ENCODE measurements at places on chromosomes 1 and 21.

DNA sequence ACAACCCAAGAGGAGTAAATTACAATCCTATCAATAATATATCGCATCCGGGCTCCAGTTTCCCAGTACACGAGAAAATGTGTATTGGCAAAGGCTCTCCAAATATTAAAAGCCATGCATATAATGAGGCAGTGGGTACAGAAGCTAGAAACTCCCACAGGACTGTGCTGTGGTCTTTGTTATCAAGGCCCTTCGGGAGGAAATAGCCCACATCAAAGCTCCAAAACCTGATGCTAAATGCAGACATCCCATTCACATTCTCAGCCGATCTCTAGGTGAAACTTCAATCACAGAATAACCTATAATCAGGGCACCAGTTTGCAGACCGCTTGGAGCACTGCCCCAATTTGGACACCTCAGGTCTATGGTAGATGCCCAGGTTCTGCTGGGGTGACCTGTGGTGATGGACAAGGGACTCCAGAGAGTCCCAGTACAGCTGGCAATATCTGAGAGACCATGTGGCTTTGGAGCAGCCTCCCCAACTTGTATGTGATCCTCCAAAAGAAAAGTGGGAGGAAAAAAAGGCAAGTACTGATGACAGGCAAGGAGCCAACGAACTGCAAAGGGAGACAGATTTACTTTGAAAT lies 148.8 kb upstream of the CAMK1G start:
- peak; percentile 21 for DNase-seq

- DNase-seq, result no peak
Observed at GRCh38 chr1:176205332-176205914, 1.7 kb downstream of the COP1 start.

GRCh38 chr1:77857552-77857951 lies 30.9 kb upstream of the NEXN start:
- no peak for DNase-seq

DNA sequence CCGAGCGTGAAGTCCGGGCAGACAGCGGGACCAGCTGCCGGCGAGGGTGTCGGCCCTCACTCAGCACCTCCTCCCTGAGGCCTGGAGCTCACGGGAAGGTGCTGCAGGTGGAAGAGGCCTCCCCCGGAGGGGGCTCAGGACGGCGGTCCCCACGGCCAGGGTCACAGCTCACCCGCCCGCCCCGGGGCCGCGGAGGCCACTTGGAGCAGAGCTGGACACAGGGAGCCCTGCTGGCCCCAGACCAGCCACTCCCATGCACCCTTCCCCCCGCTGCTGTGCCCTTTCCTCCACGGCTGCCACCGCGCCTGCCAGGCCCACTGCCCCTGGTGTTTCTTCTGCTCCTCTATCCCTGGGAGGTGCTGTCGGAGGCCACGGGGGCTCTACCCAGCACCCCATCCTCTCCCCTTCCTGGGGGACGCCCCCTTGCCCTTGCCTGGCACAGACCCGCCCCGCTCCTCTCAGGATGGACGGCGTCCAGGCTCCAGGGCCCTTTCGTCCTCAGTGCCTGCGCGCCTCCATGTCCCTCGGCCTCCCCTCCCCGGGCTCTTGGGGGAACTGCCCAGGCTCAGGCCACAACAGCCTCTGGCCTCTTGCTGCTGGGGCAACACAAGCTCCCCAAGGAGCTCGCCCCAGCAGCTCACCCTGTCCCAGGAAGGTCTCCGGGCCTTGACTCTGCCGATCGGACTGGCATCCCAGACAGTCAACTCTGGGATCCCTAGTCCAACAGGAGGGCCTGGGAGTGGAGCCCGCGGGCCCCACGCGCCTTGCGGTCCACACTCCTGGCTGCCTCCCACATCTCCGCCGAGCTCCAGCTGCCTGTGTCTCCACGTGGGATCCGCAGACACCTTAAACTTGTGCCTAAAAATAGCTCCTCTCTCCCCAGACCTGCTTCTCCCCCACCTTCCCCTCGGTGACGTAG lies 4.1 kb downstream of the TMEM240 start:
- no peak for DNase-seq

DNA sequence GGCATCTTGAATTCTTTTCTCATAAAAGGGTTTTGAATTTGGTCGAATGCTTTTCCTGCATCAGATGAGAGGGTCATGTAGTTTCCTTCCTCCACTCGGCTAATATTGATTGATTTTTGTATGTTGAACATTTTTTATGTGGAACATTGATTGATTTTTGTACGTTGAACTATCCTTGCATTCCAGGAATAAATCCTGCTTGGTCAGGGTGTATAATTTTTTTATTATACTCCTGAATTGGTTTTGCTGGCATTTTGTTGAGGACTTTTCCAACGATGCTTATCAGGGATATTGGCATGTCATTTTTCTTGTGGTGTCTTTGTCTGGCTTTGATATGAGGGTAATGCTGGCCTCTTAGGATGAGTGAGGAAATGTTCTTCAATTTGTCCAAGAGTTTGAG lies 8.5 kb downstream of the TMEM240 start:
- DNase-seq, result no peak

DNA sequence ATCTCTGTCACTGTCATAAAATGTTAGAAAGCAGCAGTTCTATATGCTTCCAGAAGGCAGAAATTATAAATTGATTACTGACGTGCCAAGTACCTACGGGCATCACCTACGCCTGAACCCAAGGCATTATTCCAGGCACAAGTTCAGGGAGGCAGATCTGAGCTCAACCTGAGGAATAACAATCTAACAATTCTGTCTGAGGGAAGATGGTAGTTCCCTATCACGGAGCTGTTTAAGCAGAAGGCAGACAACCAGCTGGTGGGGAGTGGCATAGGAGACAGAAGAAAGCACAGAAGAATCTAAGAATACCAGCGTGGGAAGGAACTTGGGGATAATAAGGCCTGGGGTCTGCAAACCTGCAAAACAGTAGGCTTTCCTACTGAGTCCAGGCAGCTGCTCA lies 40.4 kb downstream of the SLC9A1 start:
- no peak for DNase-seq

DNA sequence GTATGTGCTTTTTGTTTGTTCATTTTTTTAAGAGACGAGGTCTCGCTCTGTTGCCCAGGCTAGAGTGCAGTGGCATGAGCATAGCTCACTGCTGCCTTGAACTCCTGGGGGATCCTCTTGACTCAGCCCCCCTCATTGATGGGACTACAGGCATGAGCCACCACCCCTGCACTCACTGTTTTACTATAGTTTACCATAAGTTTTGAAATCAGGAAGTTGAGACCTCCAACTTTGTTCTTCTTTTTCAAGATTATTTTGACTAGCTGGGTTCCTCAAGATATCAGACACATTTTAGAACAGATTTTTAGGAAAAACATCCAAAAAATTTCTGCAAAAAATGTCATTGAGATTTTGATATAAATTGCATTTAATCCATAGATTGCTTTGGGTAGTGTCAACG lies 120.4 kb upstream of the FGGY start:
- DNase-seq, result no peak

- no peak for DNase-seq
Observed at GRCh38 chr1:53049574-53049967, 12.4 kb upstream of the PODN start.

DNA sequence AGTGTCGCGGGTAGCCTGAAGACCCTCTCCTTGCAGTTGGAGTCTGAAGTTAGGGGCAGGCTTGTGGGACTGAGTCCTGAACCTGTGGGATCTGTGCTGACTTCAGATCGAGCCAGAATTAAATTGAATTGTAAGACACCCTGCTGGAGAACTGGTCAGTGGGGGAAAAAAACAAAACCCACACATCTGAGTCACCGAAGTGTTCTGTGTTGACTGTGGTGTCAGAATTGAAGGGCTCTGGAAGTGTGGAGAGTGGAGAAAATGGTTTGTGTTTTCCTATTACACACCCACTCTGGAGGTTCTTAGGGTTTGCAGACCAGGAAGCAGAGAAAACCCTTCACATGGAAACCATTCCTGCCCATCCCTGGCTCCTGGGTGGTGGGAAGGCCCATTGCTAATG lies 209.5 kb upstream of the GALNT2 start:
- DNase-seq, result no peak

DNA sequence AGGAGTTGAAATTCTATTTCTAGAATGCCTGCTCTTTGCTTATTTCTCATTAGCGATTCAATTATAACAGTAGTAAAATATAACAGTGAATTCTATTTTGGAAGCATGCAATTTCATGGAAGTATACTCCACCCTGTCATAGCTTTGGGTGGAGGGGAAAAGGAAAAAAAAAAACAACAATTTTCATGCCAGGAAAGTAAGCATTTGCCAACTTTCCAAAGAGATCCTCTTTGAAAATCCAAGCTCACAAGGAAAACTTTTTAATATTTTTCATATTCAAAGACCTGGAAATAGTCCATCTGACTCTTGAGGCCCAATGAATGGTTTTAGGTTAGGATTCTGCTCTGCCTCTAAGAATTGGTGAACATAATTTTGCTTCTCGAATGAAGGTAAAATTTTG lies 134.5 kb downstream of the PTPN14 start:
- DNase-seq, result no peak

DNA sequence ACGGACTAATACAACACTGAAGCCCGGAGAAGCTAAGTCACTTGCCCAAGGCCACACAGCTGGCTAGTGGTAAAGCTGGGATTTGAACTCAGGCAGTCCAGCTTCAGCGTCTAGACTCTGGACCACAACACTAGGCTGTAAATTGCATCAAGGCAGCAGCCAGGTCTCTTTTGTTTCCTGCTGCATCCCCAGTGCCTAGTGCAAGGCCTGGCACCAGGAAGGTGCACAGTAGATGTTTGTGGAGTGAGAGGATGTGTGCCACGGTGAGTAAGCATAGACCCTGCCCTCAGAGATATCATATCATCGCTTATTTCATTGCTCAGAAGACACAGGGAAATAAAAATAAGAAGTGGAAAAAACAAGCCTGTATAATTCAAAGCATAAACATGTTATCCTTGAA lies 40.9 kb downstream of the IGSF21 start:
- no peak for DNase-seq

GRCh38 chr1:61090546-61091202 lies 8.3 kb downstream of the NFIA start:
- peak; percentile 75 for DNase-seq

DNA sequence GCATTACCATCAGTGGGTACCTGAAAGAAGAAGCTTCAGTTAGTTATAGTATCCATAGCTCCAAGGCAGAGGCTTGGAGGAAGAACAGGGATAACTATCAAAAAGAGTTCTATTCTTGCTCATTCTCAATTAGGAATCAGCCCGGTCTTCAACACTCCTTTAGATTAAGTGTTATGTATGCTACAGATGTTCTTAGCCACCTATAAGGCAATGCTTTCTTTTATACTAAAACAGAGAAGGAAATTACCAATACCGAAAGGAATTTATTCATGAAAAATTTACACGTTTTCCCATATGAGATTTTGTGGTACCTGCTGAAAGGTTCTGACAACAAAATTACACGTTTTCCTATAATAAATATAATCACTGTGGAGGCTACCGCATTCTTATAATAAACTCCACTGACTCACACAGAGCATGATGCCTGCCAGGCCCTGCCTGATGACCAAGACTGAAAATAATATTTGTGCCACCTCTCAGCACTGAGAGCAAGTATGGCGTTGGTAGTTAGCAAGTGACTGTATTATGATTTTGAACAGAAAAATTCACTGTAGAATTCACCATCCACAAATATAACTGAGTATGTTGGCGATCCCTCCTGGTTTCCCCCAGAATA lies 58.3 kb downstream of the APP start:
- no peak for DNase-seq

GRCh38 chr1:48735796-48736195 lies 40.9 kb downstream of the BEND5 start:
- DNase-seq, result no peak

- DNase-seq, result no peak
Observed at GRCh38 chr1:188822248-188822647, 1655.4 kb downstream of the BRINP3 start.

DNA sequence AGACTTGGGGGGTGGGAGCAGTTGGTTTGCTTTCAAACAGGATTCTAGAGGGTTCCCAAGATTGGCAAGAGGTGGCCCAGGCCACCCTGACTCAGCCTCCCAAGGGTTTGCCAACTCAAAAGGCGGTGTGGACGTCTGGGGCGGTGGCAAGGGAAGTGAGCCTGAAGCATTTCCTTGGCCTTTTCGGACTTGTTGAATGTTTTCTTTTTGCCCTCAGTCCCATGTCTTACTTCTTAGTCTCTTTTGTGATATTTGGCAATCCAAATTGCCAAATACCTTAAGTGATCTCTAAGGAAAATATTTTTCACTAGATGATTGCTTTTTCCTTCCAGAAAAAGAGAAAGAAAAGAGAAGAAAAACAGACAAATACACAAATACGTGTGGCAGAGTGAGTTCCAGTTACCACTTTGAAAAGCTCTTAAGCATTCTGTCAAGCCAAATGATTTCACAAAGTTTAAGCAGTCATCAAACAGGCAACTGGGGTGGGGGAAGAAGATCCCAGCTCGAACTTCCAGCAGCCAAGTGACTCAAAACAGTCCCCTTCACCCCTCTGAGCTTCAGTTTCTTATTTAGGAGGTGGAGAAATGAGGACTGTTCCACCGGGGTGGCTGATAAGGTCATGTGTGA lies 374.6 kb upstream of the USP24 start:
- no peak for DNase-seq

DNA sequence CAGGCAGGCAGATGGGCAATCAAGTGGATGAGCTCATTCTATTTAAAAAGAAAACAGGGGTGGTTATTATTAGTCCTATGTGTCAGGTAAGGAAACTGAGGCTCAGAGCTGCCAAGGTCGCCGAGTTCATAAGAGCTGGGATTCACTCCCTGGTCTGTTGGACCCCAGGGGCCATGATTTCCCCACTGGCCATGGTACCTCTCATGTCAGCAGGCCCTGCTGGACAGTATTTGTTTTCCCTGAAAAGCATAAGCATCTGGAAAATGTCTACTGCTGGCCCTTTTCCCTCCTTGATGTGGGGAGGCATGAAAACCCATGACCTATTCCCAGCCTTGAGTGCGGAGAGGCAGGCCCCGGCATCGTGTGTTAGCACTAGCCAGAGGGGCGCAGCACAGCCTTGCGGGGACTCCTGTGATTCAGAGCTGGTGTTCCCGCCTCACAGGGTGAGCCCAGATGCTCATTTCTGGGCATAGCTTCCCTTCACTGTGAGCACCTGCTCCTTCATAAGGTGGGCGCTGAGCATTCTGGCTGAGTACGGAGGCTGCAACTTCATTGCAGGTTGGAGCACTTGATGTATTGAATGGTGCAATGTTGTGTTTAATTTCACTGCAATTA lies 617.5 kb downstream of the PTPRU start:
- DNase-seq, result no peak

DNA sequence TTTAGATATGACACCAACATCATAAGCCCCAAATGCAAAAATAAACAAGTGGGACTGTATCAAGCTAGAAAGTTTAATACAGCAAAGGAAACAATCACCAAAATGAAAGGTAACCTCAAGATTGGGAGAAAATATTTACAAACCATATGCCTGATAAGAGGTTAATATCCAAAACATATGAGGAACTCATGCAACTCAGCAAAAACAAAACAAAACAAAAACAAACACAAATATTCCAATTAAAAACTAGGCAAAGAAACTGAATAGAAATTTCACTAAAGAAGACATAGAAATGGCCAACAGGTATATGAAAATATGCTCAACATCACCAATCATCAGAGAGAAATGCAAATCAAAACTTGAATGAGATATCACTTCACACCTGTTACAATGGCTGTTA lies 116.5 kb upstream of the ATP1B1 start:
- no peak for DNase-seq
